ENCODE measurements at places on chromosomes 1 and 21. TPM values are rescaled to one million over a fixed set of nuclear protein-coding genes. Genes with fewer than 3 reads are reported as not detected.
A peak's percentile ranks its signal among the peaks of the same experiment; 100 is the strongest.

- DNase-seq, result peak; percentile 72
Observed at GRCh38 chr1:239987103-239987745, 104.5 kb upstream of the FMN2 start.

DNA sequence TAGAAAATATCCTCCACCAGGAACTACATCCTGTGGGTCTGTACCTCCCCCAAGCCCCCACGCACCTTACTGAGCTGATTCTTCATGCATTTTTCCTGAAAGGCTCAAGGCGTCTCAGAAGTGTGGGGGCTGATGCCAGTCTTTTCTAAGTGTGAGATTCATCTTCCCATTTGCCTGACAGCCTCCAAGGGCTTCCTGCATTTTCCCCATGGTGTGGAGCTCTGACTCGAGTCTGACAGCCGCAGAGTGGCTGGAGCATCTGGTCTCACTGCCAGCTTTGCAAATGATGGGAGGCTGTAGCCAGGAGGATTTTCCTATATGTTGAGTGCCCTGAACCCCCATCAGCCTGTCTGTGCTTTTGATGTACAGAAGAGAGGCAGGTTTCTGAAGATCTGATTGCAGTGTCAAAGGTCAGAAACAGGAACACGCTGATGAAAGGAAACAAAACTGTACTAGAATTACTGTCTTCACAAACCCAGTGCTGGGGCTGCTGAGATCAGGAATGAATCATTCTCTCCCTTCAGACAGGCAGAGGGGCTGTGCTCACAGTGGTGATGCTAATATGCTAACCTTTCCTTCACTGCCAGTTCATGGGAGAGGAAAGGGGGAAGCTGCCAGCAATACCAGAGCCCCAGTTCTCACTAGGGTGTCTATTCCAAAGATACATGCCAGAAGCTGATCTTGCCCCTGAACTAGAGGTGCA lies 201.5 kb upstream of the C1orf174 start:
- no peak for DNase-seq

DNA sequence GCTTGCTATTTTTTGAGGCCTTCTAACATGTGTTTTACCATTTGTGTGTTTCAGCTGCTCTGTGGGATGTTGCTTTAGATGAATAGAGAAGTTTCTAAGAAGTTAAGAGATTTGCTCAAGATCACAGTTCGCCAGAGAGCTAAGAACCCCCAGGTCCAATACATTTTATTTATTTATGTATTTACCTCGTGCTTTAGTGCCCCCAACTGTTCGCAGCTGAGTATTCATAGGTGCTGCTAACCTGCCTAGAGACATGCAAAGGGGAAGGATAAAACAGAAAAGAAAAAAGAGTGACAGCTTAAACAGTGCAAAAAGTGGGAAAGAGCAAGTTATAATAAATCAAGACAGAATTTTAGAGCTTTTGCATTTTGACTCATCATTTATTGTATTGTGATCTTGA lies 31.1 kb downstream of the NFYC start:
- DNase-seq, result no peak

Gene TESK2
- total RNA-seq, result 2.0 TPM

DNA sequence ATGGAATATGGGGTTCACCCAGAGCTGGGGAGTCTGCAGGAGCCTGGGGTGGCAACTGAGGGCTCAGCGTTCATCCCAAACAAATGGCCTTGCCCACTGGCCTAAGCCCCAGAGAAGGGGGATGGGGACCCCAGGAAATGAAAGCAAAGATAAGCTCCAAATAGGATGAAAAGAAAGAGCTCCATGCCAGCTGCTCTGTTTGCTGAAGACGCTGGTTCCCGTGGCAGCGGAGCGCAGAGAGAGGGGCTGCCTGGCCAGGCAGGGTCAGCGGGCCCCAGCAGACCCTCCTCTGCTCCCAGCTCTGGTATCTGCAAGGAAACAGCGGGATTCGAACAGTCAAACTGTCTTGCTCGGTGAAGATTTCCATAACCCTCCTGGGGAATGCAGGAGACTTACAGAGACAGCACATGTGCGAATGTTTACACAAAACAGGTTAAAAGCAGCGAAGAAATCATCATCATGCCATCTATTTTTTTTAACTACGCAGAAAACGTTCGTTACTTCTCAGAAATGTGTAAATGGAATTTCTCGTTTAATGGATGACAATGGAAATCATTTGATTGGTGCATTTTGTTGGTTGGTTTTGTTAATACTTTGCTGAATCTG lies 94.4 kb downstream of the PDE9A start:
- DNase-seq, result no peak

- no peak for DNase-seq
Observed at GRCh38 chr1:78071696-78072095, 25.9 kb downstream of the GIPC2 start.

Gene MYBPHL
- not detected for total RNA-seq

DNA sequence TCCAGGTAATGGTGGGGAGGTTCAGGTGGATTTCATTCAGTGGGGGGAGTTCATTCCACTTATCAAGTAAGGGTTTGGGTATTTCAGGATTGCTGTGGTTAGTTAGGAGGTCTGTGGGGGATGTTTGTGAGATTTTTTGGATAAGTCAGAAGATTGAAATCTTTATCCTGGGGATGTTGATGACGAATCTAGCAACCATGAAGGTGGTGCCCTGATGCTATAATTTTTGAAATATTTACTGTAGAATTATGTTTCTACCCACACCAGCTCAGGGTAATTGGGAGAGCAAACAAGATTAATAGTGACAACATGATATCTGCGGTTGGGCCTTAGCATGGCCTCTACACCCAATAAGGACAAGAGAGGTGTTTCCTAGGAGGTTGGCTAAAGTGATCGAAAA lies 28.3 kb downstream of the SUCO start:
- no peak for DNase-seq

DNA sequence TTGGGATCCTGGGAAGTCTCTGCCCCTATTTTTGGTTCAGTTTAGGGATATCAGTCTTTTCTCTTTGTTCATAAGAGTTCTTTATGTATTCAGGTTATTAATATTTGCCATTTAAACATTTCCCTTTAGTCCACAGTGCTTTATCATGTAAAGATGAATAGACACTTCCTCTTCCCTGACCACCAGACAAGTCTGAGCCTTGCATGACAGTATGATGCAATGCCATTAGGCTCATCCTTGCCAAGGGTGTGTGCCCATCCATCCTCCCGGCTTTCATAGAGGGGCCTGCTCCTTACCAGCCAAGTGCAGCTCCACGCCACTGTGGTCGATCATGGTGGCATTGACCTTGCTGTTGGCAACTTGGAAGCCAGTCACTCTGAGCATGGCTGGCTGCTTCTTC lies 52.1 kb downstream of the ZSCAN20 start:
- DNase-seq, result no peak

GRCh38 chr1:211493133-211493871 lies 1.3 kb upstream of the RD3 start:
- no peak for DNase-seq

Gene SPRR1B
- total RNA-seq, result not detected

GRCh38 chr21:46325073-46325912 lies 1.3 kb downstream of the PCNT start:
- peak; percentile 39 for DNase-seq

Gene NEGR1
- total RNA-seq, result 20.7 TPM

Gene LHX8
- not detected for total RNA-seq

GRCh38 chr1:36479505-36480051 lies 3.1 kb downstream of the CSF3R start:
- peak; percentile 5 for DNase-seq

GRCh38 chr1:100736746-100737145 lies 17.2 kb downstream of the VCAM1 start:
- DNase-seq, result peak; percentile 57

DNA sequence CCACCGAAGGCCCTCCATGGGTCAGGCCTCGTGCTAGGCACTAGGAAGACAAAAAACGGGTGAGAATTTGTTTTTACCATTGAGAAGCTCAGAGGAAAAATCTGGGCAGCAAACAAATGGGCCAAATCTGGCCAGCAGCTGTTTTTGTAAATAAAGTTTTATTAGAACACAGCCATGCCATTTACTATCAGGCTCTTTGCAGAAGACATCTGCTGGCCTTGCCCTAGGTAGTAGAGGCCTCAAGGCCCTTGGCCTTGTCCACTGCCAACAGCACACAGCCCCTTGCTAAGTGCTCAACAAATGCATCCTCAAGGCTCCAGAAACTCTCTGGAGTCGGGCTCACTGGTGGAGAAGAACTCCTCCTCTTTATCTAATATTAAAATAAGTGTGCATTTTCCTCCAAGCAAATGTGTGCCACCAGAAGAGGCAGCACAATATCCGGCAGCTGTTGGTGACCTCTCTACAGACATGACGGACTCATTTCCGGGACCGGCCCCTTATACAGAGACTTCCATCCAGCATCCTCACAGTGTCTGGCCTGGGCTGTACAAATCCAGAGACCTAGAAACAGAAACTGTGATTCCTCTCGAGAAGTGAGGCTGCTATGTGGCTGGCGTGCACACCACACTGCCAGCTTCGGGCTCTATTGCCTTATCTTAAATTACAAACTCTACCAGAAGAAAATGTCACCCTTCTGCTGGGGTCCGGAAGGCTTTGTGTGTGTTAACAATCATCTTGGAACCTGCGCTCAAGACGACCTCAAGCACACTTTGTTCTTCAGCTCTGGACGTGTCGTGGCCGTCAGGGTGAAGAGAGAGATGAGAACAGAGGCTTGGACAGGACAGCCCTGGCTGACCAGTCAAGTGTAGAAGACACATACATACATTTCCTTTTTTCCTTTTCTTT lies 203.9 kb downstream of the TOMM20 start:
- DNase-seq, result no peak

Gene INSRR
- total RNA-seq, result not detected

DNA sequence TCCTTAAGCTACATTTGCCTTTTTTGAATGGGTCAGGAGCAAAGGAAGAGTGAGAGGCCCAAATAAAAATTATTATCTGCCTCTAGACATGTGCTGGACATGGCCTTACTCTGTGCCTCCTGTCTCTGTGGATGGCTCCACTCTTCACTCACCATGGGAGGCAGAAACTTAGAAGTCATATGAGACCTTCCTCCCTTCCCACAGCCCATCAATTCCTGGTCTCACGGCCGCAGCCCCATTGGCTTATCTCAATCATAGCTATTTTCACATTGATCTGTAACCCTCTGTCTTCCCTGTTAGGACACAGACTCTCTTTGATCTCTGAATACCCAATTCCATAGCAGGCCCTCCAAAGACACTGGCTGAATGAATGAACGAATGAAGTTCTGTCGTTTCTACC lies 14.2 kb upstream of the ADORA1 start:
- DNase-seq, result no peak

Gene TP73
- total RNA-seq, result 0.18 TPM

- no peak for DNase-seq
Observed at GRCh38 chr1:50995651-50996050, 25.6 kb downstream of the CDKN2C start.

Gene CELF3
- not detected for total RNA-seq

DNA sequence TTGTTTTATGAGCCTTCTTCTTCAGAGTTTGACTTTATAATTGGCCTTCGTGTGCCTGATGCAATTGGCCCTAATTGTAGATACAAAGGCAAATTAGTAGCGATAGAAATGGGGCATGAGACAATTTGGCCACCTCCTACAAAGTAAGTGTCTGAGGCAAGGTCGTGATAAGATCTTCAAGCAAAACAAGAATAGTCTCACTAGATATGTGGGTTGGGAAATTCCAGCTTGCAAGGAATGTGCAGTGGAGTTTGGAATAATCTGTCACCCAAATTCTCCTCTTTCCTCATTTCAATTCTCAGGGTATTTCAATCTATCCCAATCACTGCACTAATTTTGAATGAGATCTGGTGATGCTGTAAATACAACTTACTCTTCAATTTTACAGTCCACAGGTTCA lies 11.4 kb upstream of the TSNAX start:
- peak; percentile 30 for DNase-seq

Gene CATSPERE
- total RNA-seq, result 0.49 TPM

DNA sequence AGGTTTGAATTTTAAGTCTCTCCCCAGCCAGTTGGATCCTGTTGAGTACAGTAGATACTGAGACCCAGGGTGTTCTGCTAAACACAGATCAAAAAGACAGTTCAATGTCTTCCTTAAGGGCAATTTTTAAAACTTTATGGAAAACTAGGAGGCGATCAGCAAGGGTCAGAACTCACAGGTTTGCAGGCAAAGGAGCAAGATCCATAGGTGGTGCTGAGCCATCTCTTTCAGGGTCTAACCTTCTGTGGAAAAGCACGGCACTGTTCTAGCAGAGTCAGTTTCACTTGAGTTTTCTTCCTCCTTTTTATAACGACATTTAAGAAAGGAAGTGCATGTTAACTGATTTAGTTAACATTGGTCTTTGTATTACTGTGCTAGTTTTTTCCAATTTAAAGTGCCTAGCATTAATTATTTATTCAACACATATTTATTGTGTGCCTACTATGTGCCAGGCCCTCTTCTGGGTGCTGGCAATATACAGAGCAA lies at the start of gene CD84:
Gene CD84, minus strand, starts transcription at position 281 of the 486 bp plus-strand sequence. Its CDS starts 59 bp downstream, at position 222.
- DNase-seq, result no peak

- DNase-seq, result peak; percentile 94
Observed at GRCh38 chr1:70140343-70140742, 65.0 kb downstream of the LRRC40 start.

DNA sequence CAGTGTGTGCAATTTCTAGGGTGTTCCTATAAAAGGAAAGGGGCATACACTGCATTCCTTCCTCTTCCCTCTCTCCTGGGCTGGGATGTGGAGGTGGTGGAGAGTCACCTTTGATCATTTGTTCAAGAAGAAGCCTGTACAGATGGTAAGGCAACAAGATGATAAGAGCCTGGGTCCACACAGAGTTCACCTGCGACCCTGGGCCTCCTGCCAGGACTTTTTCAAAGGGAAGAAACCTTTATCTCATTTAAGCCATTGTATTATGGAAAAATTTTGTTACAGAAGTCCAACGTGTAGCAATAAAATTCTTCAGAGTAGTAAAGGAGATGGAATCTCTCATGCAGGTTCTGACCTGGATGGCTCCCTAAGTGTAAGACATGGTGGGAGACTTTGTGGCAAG lies 189.1 kb downstream of the MIS18A start:
- no peak for DNase-seq

Gene GORAB
- total RNA-seq, result 6.5 TPM

- DNase-seq, result peak; percentile 2
Observed at GRCh38 chr21:16519036-16519435, 789.3 kb downstream of the USP25 start.

- peak; percentile 92 for DNase-seq
Observed at GRCh38 chr1:34162852-34163766, 1.9 kb downstream of the CSMD2 start.

Gene ZYG11A
- total RNA-seq, result 0.72 TPM

DNA sequence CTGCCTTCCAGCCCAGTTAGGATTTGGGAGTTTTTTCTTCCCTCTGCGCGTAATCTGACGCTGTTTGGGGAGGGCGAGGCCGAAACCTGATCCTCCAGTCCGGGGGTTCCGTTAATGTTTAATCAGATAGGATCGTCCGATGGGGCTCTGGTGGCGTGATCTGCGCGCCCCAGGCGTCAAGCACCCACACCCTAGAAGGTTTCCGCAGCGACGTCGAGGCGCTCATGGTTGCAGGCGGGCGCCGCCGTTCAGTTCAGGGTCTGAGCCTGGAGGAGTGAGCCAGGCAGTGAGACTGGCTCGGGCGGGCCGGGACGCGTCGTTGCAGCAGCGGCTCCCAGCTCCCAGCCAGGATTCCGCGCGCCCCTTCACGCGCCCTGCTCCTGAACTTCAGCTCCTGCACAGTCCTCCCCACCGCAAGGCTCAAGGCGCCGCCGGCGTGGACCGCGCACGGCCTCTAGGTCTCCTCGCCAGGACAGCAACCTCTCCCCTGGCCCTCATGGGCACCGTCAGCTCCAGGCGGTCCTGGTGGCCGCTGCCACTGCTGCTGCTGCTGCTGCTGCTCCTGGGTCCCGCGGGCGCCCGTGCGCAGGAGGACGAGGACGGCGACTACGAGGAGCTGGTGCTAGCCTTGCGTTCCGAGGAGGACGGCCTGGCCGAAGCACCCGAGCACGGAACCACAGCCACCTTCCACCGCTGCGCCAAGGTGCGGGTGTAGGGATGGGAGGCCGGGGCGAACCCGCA lies at the start of gene PCSK9:
Gene PCSK9, plus strand, starts transcription at position 207 of the 741 bp plus-strand sequence. Its CDS starts 290 bp downstream, at position 497.
- DNase-seq, result peak; percentile 22

Gene DTL
- 47.7 TPM for total RNA-seq
